Dermis microvascular lymphatic vessel endothelial cell (primary cell): ENCODE measurements at places on chromosomes 13 and 19. TPM values are rescaled to one million over a fixed set of nuclear protein-coding genes. Genes with fewer than 3 reads are reported as not detected.

The PLPPR3 gene
- total RNA-seq, result 0.38 and 0.39 TPM in 2 replicates

The TTYH1 gene
- total RNA-seq, result under 0.01 TPM in 1 of 2 replicates, not detected in the other

The ZIC5 gene
- under 0.01 TPM in 2 replicates for total RNA-seq

The TMPRSS9 gene
- not detected in 2 replicates for total RNA-seq

The PALM gene
- total RNA-seq, result 35.3 and 54.0 TPM in 2 replicates

The ANGPTL8 gene
- not detected in 2 replicates for total RNA-seq

The OR7C1 gene
- total RNA-seq, result not detected in 2 replicates

The SUGP2 gene
- 11.0 and 16.1 TPM in 2 replicates for total RNA-seq

The NLRP4 gene
- not detected in 2 replicates for total RNA-seq

The NLRP9 gene
- not detected in 2 replicates for total RNA-seq

The ZNF99 gene
- not detected in 2 replicates for total RNA-seq

The C19orf73 gene
- 0.13 and 0.25 TPM in 2 replicates for total RNA-seq

The MBD3L2 gene
- not detected in 2 replicates for total RNA-seq

The CGB8 gene
- total RNA-seq, result not detected in 2 replicates

The AMER2 gene
- total RNA-seq, result not detected in 2 replicates

The DIAPH3 gene
- total RNA-seq, result 5.4 and 8.7 TPM in 2 replicates

The MEIOSIN gene
- not detected in 2 replicates for total RNA-seq

The COL4A2 gene
- total RNA-seq, result 626 and 1,224 TPM in 2 replicates

The RFPL4A gene
- 1.3 and 3.4 TPM in 2 replicates for total RNA-seq

The KASH5 gene
- not detected in 2 replicates for total RNA-seq

The C3 gene
- total RNA-seq, result 0.51 TPM in 2 replicates

The ZNF575 gene
- under 0.01 and 0.13 TPM in 2 replicates for total RNA-seq

The NLRP13 gene
- total RNA-seq, result not detected in 2 replicates

The CEACAM20 gene
- not detected in 2 replicates for total RNA-seq

The ZFR2 gene
- total RNA-seq, result 0.13 TPM in 1 of 2 replicates, not detected in the other

The ZNF90 gene
- total RNA-seq, result 0.63 and 0.77 TPM in 2 replicates

The RGL3 gene
- total RNA-seq, result 0.63 and 0.64 TPM in 2 replicates

The EDDM13 gene
- total RNA-seq, result 1.8 and 2.2 TPM in 2 replicates

The FPR2 gene
- total RNA-seq, result not detected in 2 replicates
